Hair follicular keratinocyte (primary cell): ENCODE measurements at places on chromosomes 2 and 18. TPM values are rescaled to one million over a fixed set of nuclear protein-coding genes. Genes with fewer than 3 reads are reported as not detected.

The CPLX4 gene
- not detected in 2 replicates for total RNA-seq

The HTR2B gene
- not detected in 2 replicates for total RNA-seq

The LYPD6 gene
- 7.0 and 9.6 TPM in 2 replicates for total RNA-seq

The EML6 gene
- total RNA-seq: 0.04 TPM in 1 of 2 replicates, not detected in the other

The SFXN5 gene
- 3.6 and 4.1 TPM in 2 replicates for total RNA-seq
